ENCODE measurements at places on chromosomes 2 and 18.

DNA sequence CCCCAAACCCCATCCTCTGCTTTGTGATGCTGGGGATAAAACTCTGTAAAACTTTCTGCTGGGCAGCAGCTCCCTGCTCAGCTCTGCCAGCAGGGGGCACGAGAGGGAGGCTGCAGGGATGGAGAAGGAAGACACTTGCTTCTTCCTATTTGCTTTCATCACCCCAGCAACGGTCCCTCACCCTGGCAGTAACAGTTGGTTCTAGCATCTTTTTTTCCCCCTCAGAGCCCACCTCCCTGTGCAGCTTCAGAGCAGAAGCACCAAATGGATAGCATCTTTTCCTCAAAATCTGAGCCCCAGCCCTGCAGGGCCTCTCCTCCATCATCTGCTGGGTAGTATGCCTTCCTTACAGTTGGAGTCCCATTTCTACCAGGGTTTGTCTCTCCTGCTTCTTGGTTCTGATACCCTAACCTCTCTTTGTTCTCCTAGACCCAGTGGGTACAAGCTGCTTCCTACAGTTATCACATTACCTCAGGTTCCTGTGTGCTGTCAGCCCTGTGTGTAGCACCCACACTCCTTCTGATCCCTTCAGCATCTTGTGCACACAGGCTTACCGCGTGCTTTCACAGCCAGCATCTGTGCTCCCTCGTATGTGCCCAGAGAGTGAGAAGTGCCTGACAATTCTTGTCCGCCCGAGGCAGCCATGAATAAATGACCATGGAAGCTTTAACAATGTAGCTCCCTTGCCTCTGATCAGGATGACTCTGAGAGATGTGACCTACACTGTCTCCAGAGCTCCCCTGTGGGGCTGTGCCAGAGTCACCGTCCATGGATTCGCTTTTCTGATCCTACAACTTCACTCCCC, 14.5 kb downstream of the CKAP2L start:
- no peak for DNase-seq

DNA sequence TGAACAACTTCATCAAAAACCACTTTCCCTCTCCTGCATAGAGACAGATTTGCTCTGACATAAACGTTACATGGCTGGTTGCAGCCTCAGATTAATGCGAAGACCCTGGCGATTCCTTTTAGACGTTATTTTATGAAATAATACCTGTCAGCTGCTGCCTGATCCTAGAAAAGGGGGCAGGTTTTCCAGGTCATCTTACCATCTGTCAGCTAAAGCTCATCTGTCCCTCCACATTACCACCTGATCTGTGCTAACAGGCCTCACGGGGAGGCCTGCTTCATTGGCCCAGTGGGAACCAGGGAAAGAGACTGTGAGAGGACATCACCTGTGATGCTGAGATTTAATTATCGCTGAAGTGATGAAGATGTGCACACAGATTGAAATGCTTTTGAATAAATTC, 261.0 kb downstream of the ARHGAP15 start:
- DNase-seq, result no peak

DNA sequence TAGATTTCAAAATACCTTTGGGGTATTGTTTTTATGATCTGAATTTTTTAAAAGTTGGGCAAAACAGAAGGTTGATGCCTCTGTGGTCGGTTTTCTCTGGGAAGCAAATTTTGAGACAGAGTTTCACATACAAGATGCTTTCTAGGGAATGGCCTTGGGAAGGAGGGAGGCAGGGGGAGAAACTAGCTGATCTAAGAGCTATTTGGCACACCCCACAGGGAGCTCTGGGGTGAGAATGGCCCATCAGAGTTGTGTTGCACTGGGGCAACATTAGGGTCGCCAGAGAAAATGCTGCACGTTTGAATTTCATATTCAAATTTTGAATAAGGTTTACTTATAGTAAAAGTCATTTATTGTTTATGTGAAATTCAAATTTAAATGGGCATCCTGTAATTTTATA, 11.9 kb upstream of the ADAM23 start:
- DNase-seq, result no peak

- DNase-seq, result no peak
Observed at GRCh38 chr2:223465793-223466192, 136.4 kb downstream of the SCG2 start.

DNA sequence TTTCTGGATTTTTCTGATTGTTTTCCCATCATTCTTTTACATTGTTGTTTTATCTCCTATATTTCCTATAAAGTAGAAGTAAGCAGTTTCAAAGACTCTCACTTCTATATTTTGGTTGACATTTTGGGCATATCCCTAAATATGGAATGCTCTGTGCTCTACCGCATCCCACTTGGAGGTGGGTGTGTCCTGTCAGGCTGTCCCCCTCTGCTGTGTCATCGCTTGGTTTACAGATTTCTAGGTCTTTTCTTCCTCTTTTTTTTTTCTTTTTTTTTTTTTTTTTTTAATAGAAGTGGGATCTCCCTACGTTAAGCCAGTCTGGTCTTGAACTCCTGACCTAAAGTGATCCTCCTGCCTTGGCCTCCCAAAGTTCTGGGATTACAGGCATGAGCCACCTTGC, 13.3 kb downstream of the DGKD start:
- no peak for DNase-seq

GRCh38 chr18:3616744-3617143, 166.8 kb downstream of the TGIF1 start:
- DNase-seq, result no peak

DNA sequence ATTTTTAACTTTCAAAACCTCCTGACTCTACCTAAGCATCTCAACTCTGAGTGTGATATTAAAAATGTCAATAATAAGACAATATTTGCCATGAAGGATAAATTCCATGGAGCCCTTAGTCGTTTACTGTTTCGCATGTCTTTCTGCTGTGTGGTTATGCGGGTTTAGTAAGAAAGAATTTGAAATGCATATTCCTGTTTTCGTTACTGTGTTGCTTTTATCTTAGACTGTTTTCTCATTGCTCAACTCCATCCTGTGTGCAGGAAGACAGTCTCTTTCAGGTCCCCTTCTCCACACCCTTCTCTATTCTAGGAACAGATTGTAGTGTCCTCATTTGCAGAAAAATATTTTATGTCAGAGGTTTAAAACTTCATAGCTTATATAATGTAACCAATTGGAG, 82.5 kb upstream of the MAP3K20 start:
- no peak for DNase-seq

DNA sequence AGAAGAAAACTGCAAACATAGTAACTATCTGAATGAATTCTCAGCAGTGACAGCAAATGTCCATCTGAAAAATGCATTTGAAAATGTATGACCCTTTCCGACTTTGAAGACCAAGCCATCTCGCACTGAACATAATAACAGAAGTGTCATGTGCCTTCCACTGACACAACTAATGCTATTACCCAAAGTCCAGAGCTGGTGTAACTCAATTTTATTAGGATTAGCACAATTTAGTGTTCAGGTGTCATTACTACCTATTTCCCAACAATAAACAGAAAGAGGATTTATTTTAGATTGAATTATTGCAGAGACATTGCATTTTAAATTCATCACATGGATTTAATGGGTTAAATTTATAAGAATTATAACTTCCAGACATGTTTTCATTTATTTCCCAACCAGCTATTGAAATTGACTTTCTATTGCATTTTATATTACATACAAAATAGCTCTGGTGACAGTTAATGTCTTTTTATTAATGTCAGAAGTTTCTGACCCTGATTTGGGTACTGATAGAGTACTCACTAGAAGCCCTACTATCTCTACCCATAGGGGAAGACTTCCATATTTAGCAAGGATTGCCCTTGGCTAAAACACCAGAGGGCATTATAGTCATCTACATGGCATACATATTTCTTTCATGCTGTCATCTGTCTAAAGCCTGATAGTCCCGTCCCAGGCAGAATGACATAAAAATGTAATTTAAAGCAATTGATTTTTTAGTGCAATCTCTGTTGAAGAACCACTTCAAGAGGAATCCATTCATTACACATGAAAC, 7.0 kb upstream of the STK39 start:
- no peak for DNase-seq

DNA sequence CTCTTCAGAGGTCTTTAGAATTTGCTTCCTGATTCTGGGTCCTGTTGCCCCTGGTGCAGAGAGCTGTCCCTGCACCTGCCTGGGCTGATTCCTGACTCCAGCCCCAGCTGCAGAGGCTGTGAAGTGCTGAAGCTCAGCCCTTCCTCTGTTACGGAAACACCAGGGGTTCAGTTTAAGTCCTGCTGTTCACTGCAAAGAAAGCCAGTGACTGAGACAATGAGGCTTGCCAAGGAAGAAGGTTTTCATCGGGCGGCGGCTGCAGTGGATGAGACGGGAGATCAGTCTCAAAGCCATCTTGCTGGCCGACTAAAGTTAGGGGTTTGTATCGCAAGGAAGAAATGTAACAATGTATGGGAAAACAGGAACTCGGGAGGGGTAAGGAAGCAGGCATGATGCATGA, 142.4 kb upstream of the ZNF236 start:
- peak; percentile 65 for DNase-seq

GRCh38 chr18:35376393-35376741, 770 bp downstream of the ZNF396 start:
- no peak for DNase-seq

- DNase-seq, result no peak
Observed at GRCh38 chr2:96952016-96952750, 34.2 kb downstream of the FAM178B start.

- no peak for DNase-seq
Observed at GRCh38 chr2:17242813-17243485, 275.3 kb downstream of the RAD51AP2 start.

DNA sequence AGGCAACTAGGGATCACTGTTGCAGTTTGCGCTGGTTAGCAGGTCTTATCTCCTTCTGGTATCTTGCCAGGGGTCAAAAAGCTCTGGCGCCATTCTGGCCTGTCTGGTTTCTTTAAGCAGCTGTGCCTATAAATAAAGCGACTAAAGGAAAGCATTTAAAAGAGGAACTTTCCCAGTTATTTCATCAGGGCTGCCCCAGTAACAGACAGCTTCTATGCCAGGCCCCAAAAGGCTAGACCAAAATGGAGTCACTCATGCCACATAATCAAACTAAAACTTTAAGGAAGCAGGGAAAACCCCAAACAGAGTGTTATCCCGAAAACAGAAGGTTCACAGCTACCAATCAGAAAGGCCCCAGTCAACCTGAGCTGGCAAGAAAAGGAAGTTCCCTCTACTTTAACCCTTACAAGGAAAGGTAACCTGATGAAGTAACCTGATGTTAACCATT, 41.2 kb upstream of the HNRNPA3 start:
- DNase-seq, result no peak

DNA sequence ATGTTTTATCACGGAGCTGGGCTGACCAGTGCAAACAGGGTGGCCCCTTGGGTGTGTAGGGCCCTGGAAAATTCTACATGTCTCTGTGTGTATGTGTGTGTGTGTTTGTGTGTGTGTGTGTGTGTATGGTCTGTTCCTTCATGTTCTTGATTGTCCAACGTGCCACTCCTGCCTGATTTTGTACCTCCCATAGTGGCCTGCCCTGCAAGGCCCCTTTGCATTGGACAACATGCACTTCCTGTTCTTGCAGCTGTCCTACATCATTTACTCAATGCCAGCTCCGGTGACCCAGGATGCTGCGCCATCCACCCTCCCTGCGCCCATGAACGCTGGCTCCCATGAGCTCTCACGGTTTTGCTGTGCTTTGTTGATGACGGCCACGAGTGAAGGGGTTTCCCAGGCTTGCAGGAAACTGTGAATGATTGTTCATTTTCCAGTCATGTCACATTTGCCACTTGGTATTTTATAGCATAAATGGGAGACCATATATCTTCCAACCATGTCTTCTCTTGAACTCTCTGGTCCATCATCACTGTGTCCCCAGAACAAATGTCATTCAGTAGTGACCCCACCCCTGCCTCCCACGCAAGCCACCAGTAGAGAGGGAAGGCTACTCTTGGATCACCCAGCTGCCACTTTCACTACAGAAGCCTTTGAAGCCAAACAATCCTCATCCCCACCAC, 69.7 kb upstream of the NCK2 start:
- no peak for DNase-seq

DNA sequence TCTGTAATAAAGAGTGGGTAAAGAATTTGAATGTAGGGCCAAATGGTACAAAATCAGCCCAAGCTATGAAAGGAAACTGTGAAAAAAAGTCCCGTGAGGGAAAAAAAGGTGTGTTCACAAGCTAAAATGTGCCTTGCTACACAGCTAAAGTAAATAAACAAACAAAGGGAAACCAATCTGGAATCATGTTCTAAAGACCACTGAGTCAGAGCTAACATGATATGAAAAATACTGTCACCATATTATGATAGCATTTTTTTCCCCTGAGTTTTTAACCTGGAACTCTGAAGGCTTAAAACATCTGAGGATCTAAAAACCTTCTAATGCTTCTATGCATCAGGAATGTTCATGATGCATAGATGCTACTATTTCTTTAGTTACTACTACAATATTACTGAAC, 58.8 kb downstream of the SCN1A start:
- no peak for DNase-seq

GRCh38 chr18:25621682-25622081, 269.7 kb upstream of the ZNF521 start:
- no peak for DNase-seq

DNA sequence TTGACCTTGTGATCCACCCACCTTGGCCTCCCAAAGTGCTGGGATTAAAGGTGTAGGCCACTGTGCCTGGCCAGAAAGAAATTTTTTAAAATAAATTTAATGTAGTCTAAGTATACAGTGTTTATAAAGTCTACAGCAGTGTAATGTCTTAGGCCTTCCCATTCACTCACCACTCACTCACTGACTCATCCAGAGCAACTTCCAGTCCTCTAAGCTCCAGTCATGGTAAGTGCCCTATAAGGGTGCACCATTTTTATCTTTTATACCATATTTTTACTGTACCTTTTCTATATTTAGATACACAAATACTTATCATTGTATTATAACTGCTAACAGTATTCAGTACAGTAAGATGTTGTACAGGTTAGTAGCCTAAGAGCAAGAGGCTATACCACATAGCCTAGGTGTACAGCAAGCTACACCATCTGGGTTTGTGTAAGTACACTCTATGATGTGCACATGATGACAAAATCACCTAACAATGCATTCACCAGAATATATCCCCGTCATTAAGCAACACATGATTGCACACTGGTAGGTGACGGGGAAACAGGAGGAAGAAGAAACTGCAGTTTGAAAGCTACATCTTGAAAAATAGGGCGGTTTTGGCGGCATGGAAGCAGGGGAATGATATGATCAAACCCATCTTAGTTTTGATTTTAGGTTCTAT, 105.1 kb upstream of the ITGB6 start:
- DNase-seq, result no peak

GRCh38 chr18:72848503-72849237, 19.1 kb downstream of the NETO1 start:
- DNase-seq, result no peak

DNA sequence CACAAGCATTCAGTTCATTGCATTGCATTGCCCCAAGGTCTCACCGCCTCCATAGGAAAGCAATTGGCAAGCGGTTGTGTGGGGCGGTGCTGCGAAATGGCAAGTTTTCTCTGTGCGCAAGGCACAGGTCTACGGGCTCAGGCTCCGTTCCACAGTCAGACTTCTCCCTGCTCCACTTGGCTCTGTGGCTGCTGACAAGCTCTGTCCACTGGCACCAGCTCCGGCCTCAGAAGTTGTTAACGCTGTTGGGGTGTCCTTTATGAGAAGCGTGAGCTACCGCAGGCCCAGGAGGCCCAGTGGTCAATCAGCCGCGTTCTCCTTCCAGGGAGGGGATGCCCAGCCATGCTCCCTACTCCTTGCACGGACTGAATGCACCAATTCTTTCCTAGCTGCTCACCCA, 87.0 kb upstream of the GATA6 start:
- no peak for DNase-seq

GRCh38 chr2:9984217-9984739, 32.8 kb downstream of the GRHL1 start:
- DNase-seq, result no peak
